ENCODE measurements at places on chromosomes 3 and 15. TPM values are rescaled to one million over a fixed set of nuclear protein-coding genes. Genes with fewer than 3 reads are reported as not detected.
A peak's percentile ranks its signal among the peaks of the same experiment; 100 is the strongest.

TMEM207 gene
- not detected for polyA plus RNA-seq

OR5K3 gene
- polyA plus RNA-seq = not detected

OR5K2 gene
- polyA plus RNA-seq = not detected

- no peak for DNase-seq
These were observed 3.1 kb upstream of the NR1I2 start for GRCh38 chr3:119778811-119779210.

- no peak for DNase-seq
These were observed 64.2 kb downstream of the MYO5A start for GRCh38 chr15:52464478-52464877.

ARPP21 gene
- 0.04 TPM for polyA plus RNA-seq

ARGFX gene
- polyA plus RNA-seq = not detected

DNA sequence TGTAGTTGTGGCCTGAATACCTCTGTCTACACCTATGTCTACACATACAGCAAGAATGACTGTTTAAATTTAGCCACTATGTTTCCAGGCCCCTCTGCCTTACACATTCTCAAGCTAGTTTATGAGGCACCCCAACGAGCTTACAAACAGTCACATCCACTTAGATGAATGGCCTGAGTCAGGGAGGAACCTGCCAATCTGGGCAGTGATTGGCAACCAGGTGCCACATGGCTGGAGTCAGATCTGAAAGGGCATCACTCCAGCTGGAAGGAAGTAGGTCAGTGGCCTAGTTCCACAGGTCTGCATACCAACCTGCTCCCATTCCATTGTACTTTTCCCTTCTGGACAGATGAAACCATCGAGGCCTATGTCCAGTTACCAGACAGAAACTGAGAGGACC lies 136.3 kb downstream of the FOXP1 start:
- DNase-seq = no peak

IGDCC3 gene
- 52.4 TPM for polyA plus RNA-seq

GRCh38 chr3:58469096-58469495 lies 22.8 kb upstream of the KCTD6 start:
- DNase-seq = peak; percentile 25

DNA sequence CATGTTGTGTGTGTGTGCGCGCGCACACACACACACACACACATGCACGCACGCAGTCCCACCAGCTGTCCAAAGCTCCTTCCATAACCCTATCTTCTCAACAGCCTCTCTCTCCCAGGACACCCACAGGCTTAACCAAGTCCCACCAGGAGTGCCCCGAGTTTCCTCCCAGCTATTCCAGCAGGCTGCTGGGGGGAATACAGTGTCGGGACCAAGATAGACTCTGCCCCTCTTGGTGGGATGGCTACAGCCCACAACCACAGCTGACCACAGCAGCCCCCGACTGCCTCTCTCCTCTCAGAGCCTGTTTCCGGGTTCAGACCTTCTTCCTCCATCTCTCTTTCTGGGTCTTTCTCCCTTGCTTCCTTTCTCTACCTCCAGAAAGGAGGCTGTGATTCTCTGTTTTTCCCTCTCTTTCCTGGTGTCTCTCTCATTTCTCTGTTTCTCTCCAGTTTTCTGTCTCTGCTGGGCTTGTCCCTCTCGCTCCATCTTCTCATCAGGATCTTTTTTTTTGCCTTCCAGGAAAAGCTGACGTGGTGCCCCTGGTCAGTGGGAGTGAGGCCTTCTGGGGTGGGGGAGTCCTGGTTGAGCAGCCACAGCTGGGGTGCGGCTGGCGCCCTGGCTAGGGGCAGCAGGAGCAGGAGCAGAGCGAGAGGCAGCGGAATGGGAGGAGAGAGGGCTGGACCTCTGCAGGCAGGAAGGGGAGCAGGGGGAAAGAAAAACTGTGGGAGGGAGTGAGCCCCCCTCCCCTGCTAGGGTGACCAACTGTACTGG lies 3.3 kb upstream of the ISLR start:
- peak; percentile 21 for DNase-seq

- no peak for DNase-seq
These were observed 55.3 kb upstream of the MAGI1 start for GRCh38 chr3:66093981-66094380.

GATA2 gene
- polyA plus RNA-seq = 22.7 TPM

GRCh38 chr3:45226206-45226915 lies at the start of gene TMEM158:
Gene TMEM158, minus strand, starts transcription at chr3:45226287. Its CDS starts 260 bp downstream, at chr3:45226027.
- DNase-seq = peak; percentile 79

DNA sequence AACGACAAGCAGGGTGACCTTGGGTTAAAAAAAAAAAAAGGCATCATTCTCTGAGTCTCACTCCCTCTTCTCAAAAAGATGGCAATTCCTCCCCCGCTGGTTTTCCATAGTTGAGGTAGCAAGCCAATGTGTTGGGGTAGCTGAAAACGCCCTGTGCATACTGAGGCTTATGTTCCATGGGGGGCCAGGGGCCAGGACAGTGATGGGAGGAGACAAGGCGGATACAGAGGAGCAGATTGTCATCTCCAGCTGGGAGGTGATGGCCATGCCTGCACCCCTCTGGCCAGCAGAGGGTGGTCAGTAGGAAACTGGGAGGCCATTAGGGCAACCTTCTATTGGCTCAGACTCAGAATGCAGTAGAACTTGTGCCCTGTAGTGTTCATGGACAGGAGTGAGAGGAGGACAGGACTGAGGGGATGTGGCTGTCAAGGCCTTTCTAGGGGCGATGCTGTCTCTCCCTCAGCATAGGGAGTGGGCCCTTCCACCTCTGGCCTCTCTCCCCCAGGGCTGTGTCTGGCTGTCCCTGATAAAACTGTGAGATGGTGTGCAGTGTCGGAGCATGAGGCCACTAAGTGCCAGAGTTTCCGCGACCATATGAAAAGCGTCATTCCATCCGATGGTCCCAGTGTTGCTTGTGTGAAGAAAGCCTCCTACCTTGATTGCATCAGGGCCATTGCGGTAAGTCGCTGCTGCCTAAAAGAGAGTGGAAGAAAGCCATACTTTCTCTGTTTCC lies 1.9 kb downstream of the TF start:
- DNase-seq = no peak

DNA sequence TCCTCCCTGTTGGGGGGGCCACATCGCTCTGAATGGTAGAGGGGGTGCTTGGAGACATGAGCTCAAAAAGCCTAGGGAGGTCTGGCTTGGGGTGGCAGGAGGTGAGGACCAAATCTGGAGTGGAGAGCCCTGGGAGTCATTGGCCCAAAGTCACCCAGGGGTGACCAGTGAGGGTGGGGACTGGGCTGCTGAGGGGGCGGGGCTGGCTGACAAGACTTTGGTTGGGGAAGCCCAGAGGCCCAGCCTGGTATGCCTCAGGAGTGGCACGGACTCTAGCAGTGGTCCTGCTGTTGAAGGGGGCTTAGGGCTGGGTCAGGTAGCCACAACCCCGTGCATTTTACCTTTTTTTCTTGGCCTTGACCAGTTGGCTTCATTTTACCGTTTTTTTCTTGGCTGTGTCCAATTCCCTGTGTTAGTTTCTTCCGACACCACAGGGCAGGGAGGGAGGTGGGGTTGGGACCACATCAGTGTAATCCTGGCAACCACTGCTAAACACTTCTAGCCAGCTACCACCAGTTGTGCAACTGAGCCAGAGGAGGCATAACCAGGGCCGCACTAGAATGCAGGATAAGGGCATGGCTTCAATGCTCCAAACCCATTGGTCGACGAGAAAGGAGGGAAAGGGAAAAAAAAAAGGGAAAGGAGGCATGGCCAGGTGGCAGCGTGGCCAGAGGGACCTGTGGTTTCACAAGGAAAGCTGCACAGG lies 105.3 kb upstream of the C2CD4B start:
- DNase-seq = no peak

- no peak for DNase-seq
These were observed 296.1 kb upstream of the TGFBR2 start for GRCh38 chr3:30309961-30310954.

- DNase-seq = no peak
These were observed 85.8 kb downstream of the RPLP1 start for GRCh38 chr15:69538379-69538778.

DNA sequence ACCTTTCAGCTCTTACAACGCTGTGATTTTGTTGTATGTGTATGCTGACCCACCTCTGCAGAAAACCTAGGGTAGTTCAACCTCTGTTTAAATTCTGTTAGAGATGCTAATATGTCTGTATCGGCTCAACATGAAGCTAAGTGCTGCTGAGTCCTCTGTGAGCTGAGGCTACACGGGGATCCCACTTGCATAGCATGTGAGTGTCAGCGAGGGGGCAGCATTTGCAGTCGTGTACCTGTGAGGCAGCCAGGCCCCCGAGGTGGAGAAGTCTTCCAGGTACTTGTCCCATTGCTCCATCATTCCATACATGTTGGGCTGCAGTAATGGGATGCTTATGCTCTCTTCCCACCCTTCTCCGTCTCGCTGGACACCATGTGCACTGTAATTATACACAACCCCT lies 3.7 kb downstream of the MKRN2OS start:
- peak; percentile 47 for DNase-seq

DNA sequence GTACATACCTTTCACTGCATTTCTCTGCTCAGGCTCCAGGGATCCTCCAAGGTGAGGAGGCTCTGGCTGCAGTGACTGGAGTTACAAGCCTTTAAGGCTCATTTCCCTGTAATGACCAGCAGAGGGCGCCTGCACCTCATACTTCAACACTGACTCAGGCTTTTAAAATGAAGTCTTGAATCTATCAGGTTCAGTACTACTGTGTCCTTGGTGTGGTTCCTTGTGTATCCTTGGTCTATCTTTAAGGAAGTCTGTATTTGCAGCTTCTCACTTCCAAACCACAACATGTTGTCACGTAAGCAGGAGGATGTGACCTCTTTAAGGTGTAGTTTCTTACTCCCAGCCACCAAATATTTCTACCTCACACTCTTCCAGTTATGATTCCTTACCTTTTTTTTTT lies 122.5 kb upstream of the ZBED2 start:
- DNase-seq = peak; percentile 82

GRCh38 chr3:196965804-196966173 lies 2.8 kb downstream of the PIGZ start:
- DNase-seq = no peak

DNA sequence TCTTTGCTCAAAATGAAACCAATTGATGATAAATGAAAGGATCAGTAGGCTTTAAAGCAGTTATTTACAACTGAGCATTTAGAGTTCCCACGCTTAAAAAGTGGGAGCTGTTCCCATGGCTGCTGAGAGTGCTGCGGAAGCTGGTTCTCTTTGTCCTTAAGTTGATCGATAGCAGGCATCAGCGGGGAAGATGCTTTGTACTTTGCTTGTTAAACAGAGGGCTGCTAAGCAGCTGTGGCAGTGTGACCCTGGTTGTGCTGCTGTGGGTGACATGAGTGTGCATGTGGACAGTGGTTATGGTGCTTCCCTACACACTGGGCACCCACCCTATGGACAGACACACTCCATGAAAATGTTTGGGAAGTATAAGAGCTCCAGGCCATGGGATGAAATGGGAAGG lies 96.3 kb downstream of the PTPRG start:
- no peak for DNase-seq

HYKK gene
- polyA plus RNA-seq = 3.7 TPM

DNA sequence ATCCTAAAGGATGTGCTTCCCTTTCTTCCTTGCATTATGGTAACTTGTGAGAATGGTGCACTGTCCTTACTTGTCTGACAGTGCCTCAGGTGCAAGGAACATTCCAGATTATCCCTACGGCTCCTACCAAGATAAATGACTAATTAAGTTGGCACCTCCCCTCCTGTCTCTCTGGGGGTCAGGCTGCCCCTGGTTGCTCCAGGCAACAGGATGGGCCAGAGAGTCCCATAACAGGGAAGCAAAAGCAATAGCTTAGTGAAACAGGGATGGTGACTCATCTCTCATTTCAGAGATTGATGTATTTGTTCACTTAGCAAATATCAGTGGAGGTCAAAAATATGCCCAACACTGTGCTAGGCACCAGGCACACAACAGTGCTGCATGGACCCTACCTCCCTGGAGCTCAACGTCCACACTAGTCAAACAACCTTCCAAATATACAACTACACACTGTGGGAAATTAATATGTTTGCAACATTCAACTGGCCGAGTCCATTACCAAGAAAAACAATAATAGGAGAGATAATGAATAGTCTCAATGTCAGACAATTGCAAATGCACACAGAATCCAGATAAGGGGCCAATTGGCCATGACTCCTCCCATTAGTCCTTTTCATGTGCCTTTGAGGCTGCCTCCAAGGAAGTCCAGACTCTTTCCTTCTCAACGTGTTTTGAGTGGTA lies 249.0 kb downstream of the TLE3 start:
- DNase-seq = no peak

GRCh38 chr15:75008629-75009326 lies 13.4 kb downstream of the SCAMP5 start:
- no peak for DNase-seq

MAP6D1 gene
- 10.3 TPM for polyA plus RNA-seq

CCDC50 gene
- polyA plus RNA-seq = 34.1 TPM

DNA sequence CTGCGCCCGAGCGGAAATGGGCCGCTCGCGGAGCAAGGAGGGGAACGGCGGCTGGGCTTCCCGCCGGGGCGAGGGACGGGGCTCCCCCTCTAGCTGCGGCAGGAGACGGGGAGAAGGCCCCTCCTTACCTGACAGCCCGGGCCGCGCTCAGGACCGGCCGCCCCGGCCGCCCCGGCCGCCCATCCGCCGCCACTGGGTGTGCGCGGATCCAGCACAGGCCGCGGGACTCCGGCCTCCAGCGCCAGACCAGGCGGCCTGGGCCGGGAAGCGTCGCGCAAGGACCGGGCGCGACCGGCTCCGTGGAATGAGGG lies 296 bp downstream of the TPRA1 start:
- DNase-seq = no peak

DNA sequence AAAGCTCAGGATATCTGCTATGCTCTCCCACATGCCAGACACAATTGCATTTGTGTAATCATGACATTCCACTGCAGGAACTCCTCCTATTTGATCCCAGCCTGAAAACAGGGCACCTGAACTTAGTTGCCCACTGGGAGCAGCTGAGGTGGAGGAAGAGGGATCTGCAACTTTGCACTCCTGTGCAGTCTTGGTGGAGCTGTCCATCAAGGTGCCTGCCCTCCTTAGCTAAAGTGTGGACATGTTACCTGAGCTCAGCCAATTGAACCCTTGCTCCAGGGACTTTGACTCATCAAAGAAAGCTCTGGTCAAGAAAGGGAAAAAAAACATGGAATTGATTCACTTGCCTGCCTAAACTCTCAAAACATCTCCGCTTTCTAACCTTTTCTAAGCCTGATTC lies 33.3 kb upstream of the TUBGCP5 start:
- no peak for DNase-seq

DNA sequence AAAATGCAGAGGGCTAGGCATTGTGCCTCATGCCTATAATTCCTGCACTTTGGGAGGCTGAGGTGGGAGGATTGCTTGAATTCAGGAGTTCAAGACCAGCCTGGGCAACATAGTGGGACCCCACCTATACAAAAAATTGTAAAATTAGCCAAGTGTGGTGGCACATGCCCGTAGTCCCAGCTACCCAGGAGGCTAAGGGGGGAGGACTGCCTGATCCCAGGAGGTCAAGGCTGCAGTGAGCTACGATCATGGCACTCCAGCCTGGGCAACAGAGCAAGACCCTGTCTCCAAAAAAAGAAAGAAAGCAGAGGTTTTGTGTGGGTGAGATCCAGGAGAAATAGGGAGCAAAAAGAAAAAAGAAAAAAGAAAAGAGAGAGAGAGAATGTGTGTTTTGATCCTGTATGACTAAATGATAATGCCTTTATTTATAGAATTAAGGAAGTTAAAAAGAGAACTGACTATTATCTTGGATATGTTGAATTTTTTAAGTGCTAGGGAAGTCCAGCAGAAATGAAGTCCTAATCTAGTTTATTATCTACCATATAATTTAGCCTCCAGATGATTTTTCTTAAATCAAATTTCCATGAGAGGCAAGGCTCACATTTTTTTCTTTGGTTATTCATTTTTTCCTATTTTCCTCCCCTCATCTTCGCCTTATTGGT lies 4.8 kb downstream of the TTBK2 start:
- no peak for DNase-seq

- DNase-seq = peak; percentile 19
These were observed 9.8 kb downstream of the RPL15 start for GRCh38 chr3:23926736-23927135.

MTFMT gene
- polyA plus RNA-seq = 26.6 TPM
